ENCODE measurements at places on chromosomes 16 and 17.

- DNase-seq: no peak
Measured at GRCh38 chr17:44914148-44914547, 1.2 kb downstream of the GFAP start.

GRCh38 chr16:52953215-52953614 lies 99.5 kb downstream of the CHD9NB start:
- no peak for DNase-seq

GRCh38 chr17:29238133-29238850 lies 8.4 kb upstream of the CRYBA1 start:
- no peak for DNase-seq

GRCh38 chr17:9987779-9988585 lies 82.9 kb upstream of the RCVRN start:
- no peak for DNase-seq

- peak; percentile 88 for DNase-seq
Measured at GRCh38 chr17:74522381-74523105, 8.7 kb downstream of the CD300LB start.

GRCh38 chr16:57693550-57693949 lies 1.1 kb upstream of the DRC7 start:
- DNase-seq: no peak

DNA sequence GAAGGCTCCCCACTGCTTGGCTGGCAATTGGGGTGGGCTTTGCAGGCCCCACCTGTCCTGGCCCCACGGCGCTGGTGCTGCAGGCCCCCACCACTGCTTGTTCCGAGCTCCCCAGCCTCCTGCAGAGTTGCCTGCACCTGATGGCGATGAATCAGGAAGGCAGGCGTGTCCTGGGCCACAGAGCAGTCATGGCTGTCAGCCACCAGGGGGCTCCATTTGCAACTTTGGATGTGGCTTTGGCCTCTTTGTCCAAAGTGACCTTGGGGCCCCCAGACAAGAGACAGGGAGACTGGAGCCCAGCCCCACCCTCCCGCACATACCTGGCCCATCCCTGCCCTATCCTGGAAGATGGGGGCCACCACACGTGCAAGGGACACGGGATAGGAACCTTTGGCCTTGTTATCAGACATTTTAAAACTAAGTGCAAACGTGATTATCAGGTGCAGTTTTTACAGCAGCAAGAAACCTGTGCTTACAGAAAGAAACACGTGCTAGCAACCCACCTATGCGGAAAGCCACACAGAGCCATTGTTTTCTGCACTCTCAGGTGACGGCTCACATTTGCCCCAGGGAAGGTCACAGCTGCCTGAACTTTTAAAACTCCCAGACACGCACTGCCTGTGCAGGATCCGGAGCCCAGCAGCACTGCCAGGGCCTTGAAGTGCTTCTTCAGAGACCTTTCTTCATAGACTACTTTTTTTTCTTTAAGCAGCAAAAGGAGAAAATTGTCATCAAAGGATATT lies at the start of gene DNASE1:
Gene DNASE1 (plus strand): TSS at position 443 of the 743 bp plus-strand sequence. CDS start 683 bp downstream, outside the sequence.
- DNase-seq: peak; percentile 89

- DNase-seq: no peak
Measured at GRCh38 chr17:55735731-55736405, 13.2 kb upstream of the TMEM100 start.

GRCh38 chr17:69445132-69445531 lies 30.6 kb downstream of the MAP2K6 start:
- DNase-seq: no peak

DNA sequence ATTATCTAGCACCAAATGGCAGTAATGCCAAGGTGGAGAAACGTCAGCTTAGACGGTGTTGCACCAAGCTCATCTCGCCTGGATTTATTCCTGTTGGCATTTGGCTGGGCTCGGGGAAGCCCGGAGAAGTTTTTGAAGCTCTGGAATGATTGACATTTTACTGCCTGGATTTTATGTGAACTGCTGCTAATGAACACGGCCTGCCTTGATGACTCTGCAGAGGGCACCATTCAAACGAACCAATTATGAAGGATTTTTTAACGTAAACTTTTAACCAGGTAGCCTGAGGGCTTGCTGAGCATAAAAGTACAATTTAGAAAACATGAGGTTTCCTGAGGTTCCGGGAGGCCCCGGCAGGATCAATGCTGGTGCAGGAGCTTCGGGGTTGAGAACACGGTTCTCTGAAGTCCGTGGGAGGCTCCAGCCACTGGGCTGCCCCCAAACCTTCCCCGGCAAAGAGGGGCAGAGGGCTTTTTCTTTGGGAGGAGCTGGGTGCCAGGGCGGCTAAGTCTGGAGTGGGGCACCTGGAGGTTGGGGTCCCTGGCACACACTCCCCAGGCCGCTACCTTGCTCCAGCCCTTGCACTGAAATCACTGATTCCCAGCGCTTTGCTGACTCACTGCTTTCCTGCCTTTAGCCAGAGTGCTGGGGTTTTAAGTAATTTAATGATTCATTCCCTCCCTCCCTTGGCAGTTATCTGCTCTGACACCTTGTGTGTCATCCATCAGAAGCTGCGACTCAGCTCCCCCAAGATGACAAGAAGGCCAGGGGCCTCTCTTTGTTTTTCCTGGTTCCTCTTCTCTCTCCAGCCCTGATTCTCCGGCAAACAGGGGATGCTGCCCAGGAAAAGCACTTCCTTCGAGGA lies 161.2 kb upstream of the IRX3 start:
- no peak for DNase-seq

- DNase-seq: no peak
Measured at GRCh38 chr16:9378876-9379275, 287.4 kb downstream of the HAPSTR1 start.

DNA sequence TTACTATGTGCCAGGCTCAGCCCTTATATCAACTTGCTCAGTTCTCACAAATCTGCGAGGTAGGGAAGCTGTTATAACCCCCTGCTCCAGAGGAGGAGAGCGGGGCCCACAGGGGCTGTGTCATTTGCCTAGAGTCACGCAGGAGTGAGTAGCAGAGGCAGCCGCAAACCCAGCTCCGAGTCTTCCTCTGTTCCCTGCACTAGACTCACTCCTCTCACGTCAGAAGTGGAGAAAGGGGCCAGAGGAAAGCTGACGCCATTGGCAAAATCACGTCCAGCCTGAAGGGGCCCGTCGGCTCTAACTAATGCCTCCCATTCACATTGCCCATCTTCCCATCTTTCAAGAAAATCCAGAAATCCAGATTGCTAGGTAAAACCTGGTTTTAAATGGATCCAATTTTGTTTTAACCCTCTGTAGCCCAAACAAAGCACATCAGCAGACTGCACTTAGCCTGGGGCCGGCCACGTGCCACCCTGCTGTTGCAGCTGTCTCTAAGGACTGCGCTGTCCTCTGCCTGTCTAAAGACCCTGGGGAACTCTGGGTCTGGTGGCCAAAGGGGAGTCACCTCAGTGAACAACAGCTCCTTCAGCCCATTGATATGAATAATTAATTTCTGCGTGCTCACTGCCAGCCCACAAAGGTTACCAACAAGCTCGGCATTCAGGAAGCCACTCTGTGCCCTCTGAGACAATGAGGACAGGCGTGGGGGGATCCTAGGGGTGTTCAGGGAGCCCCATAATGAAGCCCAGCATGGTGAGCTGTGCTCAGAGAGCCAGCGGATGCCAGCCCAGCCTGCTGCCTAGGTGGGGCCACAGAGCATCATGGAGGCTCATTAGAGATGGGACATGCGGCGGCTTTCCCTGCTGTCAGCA lies 36.7 kb upstream of the ABR start:
- no peak for DNase-seq

DNA sequence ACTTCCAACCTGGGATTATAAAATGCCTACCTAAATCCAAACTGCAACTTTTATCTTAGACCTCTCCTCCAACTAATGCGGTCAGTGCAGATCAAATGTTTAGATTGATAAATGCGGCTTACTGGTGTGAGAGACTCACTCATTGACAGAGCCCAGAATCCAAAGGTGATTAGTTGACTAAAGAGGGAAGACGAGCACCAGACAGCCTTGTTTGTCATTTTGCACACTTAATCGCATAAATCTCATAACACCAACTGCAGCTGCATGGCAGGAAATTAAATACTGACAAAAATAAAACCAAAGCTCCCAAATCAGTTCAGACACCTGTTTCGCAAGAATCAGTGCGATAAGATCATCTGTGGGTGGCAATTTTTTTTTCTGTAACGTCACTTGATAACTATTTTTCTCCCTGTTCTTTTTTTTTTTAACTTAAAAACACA lies 35.9 kb downstream of the NACA2 start:
- DNase-seq: no peak

DNA sequence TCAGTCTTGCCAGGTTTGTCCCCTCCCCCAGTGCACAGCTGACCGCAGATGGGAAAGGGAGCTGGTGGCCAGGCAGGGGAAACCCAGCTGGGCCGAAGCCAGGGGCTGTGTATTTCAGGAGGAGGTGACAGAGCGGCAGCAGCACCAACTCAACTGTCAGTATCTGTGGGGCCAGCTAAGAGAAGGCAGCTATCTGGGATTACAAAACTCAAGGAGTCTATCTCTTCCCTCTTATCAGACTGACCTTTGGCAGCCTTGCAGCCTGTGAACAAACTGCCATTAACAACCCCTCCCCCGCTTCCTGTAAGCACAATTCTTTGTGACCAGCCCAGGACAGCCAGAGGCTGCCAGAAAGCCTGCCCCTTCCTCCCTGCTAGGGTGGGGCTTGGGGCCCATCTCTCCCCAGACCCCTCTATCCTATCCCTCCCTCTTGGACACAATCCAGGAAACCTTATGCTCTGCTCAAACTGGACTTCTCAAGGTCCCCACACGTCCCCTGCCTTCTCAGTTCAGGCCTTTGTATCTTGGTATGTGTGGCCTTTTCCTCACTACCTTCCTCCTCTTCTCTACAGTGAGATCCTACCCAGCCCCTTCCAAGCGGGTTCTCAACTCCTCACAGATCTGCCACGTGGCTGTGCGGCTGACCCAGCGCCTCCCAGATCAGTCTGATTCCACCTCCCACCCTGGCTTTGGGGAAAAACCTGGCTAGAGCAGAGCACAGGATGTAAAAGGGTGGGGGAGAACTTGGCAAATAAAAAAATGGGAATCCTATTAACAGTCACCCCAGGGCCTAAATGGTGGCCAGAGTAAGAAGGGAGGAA lies 10.5 kb downstream of the ST3GAL2 start:
- DNase-seq: peak; percentile 95

DNA sequence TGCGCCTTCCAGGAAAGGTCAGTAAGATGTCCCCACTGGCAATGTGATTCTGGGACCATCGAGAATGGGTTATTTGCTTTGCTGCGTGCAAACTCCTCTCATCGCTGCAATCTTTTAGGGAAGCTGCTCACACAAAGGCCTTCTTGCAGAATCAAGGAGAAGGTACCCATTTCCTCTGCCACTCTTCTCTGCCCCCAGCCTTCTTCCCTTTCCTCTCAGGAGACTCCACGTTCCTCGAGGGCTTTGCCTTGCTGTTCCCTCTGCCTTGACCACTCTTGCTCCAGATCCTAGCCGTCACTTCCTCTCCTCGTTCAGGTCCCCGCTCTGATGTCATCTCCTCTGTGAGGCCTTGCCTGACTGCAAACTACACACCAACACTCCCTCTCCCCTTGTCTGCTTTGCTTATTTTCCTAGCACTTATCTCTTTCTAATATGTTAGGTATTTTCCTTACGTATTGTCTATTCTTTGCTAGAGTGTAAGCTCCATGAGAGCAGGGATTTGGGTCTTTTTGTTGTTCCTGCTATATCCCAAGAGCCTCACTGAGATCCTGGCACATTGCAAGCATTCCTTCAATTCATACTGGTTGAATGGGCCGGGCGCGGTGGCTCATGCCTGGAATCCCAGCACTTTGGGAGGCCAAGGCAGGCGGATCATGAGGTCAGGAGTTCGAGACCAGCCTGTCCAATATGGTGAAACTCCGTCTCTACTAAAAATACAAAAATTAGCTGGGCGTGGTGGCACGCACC lies 5.3 kb upstream of the CRK start:
- no peak for DNase-seq

GRCh38 chr17:76234354-76234679 lies 6.0 kb downstream of the RNF157 start:
- no peak for DNase-seq

DNA sequence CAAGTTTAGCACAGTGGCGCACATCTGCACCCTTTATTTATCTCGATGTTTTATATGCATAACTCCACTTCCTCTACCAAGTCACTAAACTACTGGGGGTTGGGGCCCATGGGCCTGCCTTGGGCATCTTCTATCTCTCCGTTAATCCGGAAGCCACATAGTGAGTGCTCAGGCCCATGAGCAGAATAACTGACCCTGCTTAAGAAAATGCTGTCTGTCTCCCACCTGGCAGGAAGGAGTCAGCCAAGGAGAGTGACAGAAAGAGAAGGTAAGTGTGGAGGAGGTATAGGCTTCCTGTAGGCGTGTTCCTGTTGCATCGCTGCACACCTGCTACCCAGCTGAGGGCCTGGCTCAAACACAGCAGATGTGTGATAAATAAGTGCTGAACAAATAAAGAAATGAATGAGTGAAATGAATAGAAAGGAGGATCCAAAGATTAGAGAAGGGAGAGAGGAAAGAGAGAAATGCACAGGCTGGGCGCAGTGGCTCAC lies 320.1 kb downstream of the SLC39A11 start:
- DNase-seq: no peak

GRCh38 chr16:66084306-66084705 lies 282.2 kb upstream of the CDH5 start:
- no peak for DNase-seq

DNA sequence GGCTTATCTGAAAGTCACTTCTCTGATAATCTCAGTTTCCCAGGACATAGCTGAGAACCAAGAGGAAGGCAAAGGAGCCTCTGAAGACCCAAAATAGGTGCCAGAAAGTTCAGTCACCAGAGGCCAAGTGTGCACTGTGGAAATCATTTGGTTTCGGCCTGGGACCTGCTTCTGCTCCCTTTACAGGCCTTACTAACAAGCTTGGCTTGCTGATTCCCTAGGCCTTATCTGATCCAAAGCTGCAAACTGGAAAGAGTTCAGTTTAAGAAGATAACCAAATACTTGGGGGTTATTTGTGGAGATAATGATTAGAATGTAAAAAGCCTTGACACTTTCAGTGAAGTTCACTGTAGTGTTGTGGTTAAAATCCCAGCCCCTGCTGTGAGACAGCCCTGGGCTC lies 17.0 kb downstream of the ITGA3 start:
- DNase-seq: no peak

DNA sequence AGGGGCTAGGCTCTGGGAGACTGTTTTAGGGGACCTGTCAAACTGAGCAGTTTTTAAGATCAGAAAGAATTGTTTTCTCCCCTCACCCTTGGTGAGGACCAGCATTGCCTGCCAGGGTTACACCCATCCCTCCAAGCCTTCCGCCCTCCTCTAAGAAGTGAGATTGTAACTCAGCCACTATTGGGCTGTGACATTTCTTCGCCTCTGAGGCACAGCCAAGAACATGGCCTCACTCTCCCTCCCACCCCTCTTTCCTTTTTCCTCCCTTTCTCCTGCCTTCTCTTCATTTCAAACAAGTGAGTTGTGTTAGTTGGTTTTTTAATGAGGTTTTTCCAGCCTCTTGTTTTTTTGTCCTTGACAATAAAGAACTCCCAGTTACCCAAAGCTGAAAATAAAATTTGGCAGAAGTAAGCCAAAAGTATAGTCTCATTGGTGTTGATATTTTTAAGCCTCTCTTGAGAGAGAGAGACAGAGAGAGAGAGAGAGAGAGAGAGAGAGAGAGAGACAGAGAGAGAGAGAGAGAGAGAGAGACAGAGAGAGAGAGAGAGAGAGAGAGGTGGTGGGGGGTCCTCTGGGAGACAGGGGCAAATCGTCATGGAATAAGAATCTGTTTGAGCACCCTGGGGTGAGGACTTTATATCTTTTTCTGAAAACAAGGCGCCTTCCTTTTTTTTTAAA lies 77.2 kb upstream of the TBX2 start:
- no peak for DNase-seq

Measured in mesenteric fat pad (tissue), 1 donor.